Esophagus mucosa (tissue), 1 donor: ENCODE measurements at places on chromosomes 1 and 21.

- ATAC-seq, result no peak
These were observed 220.4 kb downstream of the TPR start for GRCh38 chr1:186154651-186155050.

- no peak for ATAC-seq
These were observed 2.7 kb upstream of the SLC30A10 start for GRCh38 chr1:219931033-219931432.

- ATAC-seq, result no peak
These were observed 5.8 kb upstream of the PEAR1 start for GRCh38 chr1:156887734-156888133.

- ATAC-seq, result no peak
These were observed 9.5 kb upstream of the SELENON start for GRCh38 chr1:25790472-25790871.

GRCh38 chr1:61261595-61261994, 179.2 kb downstream of the NFIA start:
- ATAC-seq, result no peak

DNA sequence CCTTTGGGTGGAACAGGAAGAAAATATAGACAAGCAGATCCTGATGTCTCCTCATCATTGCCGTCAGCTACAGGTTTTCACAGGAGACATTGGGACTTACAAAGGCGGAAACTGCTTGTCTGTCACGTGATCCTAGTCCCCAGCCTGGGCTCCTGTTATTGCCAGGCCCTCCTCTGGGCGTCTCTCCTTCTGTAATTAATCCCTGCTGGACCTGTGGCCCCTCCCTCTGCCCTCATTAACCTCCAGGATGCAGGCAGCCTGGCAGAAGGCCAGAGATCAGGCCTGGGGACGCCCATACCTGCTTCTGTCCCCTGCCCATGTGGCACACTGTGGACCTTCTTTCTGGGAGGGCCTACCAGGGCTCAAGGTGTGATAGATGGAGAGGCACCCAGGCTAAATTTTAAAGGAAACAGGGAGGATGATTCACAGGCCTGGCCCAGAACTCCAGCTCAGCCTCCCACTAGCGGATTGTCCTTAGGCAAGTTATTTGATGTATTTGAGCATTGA, 2.4 kb downstream of the S100A5 start:
- ATAC-seq, result peak; percentile 9

DNA sequence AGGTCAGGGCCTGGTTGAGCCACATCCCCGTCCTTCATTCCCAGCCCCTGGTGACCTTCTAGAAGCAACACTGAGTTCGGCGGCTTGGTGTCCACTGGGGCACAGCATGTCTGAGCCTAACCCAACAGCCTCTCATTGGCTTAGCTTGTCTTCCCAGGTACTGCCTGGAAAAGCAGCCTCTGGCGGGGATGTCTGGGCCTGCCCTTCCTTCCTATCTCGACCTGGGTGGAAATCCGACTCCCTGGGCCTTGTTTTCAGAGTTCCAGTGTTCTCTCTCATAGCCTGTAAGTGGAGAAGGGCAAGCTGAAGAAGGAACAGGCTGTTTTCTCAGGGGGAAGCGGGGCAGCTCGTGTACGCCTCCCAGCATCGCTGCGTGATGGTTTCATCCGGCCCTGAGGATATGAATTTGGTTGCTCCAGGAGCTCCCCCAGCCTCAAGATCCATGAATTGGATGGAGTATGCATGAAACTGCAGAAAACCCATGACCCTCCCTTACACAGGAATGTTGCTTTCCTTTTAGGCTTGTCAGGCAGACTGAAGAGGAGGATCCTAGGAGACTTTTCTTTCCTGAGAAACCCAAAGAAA, 116.5 kb upstream of the IRF2BP2 start:
- no peak for ATAC-seq

GRCh38 chr1:151158751-151159251, 2.4 kb downstream of the TNFAIP8L2 start:
- no peak for ATAC-seq

GRCh38 chr1:209463441-209463840, 120.1 kb upstream of the CAMK1G start:
- no peak for ATAC-seq

GRCh38 chr1:31633117-31633516, 11.6 kb downstream of the PEF1 start:
- ATAC-seq, result no peak
